T-cell (primary cell): ENCODE measurements at places on chromosomes 12 and 14.
A peak's percentile ranks its signal among the peaks of the same experiment; 100 is the strongest.

GRCh38 chr12:25745281-25745680 lies 192.2 kb upstream of the LMNTD1 start:
- DNase-seq: no peak

DNA sequence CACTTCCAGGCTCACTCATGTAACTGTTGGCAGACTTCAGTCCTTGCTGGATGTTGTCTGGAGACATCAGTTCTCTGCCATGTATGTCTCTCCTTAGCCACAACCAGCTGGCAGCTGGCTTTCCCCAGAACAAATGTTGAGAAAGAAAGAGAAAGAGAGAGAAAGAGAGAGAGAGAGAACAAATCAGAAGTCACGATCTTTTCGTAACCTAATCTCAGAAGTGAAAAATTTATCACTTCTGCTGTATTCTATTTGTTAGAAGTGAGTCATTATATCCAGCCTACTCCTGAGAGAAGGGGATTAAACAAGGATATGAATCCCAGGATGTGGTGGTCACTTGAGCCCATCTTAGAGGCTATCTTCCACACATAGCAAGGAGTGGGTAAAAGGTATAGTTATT lies 101.2 kb downstream of the BTG1 start:
- DNase-seq: no peak

DNA sequence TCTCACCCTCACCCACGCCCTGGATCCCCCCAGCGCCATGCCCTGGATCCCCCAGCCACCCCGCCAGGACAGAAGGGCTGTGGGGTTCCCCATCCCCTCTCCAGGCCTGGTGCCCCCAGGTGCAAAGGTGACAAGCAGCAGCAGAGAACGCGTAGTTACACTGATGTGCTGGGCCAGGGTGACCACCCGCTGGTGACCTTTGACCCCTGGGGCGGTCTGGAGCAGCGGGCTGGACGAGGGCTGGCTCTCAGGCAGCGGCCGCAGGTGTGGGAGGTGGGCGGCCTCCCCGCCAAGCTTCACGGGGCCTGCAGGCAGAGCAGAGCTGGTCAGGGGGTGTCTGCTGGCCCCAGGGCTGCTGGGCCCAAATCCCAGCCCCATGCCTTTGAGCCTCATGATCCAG lies 40.1 kb downstream of the RFLNA start:
- no peak for DNase-seq

DNA sequence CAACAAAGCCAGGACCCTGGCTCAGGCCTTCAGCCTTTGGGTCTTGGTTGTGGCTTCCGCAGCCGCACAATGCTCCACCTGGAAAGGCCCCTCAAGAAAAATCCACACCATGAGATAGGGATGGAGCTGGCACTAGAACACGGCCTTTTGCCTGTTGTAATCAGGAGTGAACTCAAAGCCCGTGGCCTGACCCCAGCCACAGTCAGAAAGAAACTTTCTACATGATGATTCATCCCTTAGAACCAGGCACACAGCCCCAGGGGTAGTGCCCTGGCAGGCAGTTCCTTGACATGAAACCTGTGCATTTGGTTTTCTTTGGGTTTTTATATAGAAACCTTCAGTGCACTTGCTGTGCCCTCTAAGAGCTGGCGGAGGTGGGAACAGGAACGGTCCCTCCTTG lies 5.1 kb downstream of the CLMN start:
- no peak for DNase-seq

GRCh38 chr12:108833757-108834472 lies 23.5 kb downstream of the SSH1 start:
- DNase-seq: no peak

DNA sequence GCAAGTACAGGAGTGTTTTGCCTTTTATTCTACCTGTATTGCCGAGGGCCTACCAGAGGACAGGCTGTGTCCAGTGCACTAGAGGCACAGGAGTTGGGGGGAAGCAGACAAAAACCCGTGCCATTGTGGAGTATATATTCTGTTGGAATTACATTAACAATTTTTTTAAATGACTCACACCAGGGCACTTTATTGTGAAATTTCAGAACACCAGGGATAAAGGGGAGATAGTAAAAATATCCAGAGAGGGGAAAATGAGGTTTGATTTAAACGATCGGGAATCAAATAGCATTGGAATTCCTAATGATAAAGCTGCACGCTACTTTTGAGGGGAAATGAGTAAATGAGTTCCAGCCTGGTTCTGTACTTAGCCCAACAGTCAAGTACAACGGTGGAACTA lies 123.2 kb downstream of the PELI2 start:
- DNase-seq: no peak

DNA sequence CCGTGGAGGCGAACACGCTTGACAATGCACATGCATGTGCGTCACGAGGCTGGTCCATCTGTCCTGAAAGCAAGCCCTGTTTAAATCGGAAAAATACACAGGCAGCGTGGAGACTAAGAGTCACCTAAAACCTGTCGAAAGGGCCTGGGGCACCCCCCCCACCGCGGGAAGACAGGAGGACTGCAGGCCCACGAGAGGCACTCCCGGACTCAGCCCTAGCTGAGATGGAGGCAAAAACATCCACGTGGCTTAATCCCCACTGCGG lies 54.1 kb downstream of the CDC42BPB start:
- no peak for DNase-seq

GRCh38 chr14:35687335-35687939 lies 121.7 kb downstream of the RALGAPA1 start:
- DNase-seq: peak; percentile 2

GRCh38 chr14:28375295-28375694 lies 391.3 kb upstream of the FOXG1 start:
- DNase-seq: no peak

DNA sequence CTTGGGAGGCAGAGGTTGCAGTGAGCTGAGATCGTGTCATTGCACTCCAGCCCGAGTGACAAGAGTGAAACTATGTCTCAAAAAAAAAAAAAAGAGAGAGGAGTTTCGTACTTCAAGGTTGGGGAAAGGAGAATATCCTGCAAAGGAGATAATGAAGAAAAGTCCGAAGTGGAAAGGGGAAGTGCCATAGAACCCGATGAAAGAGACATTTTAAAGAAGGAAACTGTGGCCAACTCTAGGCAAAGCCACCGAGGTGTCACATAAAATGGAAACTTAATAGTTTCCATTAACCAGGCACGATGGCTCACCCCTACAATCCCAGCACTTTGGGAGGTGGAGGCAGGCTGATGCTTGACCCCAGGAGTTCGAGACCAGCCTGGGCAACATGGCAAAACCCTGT lies 15.0 kb upstream of the LTBP2 start:
- DNase-seq: no peak

GRCh38 chr12:132729541-132730320 lies 19.1 kb downstream of the PGAM5 start:
- no peak for DNase-seq

DNA sequence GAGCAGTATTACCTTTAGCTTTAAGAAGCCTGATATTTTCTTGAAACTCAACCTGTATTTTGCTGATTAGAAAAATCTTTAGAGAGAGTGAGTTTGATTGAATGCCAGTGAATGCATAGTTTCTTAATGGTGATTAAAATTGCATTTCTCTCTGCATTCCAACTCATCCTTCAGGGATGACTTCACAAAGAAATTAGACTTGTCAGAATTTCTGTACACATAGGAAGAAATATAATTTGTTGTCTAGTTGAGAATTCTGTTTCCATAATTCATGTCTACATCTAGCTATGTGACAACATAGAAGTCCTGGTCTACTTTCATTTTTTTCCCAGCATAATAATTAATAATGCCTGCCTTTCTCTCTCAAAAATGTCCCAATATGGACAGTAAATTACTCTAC lies 136.6 kb downstream of the OTOGL start:
- no peak for DNase-seq

DNA sequence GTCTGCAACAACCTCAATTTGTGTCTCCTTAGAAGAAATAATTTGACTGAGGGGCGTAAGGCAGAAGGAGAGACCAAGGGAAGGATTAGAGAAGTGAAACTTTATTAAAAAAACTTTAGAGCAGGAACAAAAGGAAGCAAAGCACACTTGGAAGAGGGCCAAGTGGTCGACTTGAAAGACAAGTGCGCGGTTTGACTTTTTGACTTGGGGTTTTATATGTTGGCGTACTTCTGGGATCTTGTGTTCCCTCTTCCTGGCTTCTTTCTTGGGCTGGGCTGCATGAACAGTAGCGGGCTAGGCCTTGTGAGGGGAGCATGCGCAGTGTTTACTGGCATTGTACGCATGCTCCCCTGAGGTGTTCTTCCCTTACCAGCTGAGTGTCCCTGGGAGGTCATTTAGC lies 369.3 kb upstream of the DCN start:
- no peak for DNase-seq

- no peak for DNase-seq
These were observed 79.0 kb downstream of the ANO6 start for GRCh38 chr12:45294906-45295305.

DNA sequence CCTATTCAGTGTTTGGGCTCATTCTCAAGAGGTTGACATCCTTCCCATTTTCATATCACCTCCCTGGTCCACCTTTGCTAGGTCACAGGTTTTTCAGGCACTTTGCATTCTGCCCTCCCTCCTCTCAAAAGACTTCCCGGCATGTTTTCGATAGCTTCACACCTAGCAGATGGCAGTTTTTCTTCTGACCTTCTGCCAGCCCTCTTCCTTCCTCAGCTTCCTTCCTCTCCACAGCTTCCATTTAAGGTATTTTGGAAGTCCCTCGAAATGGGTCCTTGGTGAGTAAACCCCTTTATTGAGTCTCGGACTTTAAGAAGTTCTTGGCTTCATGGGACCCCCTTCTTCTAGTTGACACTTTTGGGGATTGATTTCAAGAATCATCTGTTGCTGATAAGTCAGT lies 358.0 kb downstream of the RGS6 start:
- DNase-seq: no peak

- DNase-seq: no peak
These were observed 5.3 kb upstream of the TBX5 start for GRCh38 chr12:114411071-114411837.

- peak; percentile 31 for DNase-seq
These were observed at the start of gene DEGS2 for GRCh38 chr14:100159094-100159864. Gene DEGS2 (minus strand): TSS chr14:100159645. CDS start chr14:100159587, 58 bp downstream.

GRCh38 chr14:75295491-75296345 lies 17.1 kb downstream of the FOS start:
- DNase-seq: peak; percentile 57

DNA sequence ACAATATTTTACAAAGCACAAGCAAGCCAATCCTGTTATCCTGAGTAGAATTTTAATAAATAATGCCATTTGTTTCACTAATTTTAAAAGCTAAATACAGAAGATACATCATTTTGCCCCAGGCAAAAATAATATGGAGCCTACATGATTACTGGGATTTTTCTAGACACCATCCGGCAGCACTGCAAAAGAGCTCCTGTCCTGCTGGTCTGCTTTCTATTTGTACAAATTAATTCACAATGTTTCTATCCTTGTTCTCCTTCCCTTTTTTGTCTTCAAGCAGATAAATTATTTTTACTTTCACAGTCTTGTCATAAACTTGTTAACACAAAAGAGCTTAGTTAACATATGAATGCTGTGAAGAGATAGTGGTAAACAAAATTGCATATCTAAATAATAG lies 4.6 kb downstream of the SIX1 start:
- no peak for DNase-seq

DNA sequence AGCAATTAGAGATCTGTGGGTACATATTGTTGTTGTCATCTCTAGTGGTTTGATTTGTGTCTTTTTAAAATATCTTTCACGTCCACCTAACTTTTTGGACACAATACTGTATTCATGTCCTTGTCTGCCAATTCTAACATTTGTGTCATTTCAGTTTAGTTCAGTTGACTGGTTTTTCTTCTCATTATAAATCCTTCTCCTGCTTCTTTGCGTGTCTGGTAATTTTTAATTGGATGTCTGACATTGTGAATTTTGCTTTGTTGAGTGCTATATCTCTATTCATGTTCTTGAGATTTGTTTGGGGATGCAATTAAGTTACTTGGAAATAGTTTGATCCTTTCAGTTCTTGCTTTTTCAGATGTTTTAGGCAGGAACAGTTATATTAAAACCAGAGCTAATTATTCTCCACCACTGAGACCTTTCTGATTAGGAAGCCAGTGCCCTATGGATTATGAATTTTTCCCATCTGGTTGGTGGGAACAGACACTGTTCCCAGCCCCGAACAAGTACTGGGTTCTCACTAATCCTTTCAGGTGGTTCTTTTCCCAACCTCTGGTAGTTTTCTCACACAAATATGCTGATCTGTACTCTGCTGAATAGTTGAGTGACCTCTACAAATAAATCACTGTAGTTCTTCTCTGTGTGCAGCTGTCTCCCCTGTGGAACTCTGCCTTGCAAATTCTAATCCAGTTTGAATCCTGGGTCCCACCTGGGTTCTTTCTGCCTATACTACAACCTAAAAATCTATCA lies 91.1 kb upstream of the DYNC1H1 start:
- no peak for DNase-seq

- no peak for DNase-seq
These were observed 3.3 kb downstream of the P2RX2 start for GRCh38 chr12:132621657-132622435.

GRCh38 chr12:1993871-1994371 lies 10.3 kb downstream of the DCP1B start:
- DNase-seq: no peak

DNA sequence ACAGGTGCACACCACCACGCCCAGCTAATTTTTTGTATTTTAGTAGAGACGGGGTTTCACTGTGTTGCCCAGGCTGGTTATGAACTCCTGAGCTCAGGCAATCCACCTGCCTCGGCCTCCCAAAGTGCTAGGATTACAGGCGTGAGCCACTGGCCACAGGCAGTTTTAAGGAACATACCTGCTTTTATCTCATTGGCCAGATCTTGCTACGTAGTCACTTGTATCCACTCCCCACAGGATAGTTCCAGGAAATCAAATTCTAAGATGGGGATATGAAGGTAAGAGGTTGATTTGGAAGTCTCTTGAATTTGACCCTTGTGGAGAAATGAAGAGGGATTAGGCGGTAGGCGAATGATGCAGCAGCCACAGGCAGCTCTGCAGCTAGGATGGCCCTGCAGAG lies 8.8 kb upstream of the PLEKHG6 start:
- DNase-seq: no peak

DNA sequence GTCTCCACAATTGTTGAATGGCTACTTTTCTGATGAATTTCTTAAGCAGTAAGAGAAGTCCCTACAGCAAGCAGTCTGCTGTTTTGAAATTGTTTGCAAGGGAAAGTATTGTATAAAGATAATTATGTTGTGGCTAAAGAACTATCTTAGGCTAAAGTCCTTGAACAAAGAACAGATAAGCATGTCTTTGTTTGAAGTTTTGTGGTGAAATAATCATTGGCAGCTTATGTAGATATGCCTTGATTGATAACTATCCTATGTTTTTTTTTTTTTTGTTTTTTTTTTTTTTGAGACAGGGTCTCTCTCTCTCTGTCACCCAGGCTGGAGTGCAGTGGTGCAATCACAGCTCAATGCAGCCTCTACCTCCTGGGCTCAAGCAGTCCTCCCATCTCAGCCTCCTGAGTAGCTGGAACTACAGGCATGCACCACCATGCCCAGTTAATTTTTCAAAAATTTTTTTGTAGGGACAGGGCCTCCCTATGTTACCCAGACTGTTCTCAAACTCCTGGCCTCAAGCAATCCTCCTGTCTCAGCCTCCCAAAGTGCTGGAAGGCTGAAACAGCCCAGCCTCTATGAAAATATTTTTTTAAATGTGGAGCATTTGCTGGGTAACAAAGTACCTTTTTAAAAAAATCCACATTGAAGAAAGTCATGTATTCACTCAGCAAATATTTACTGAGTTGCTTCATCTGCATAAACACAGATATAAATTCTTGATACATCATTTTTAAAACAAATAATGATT lies 80.8 kb downstream of the LLPH start:
- no peak for DNase-seq

- DNase-seq: no peak
These were observed 21.6 kb downstream of the TMTC2 start for GRCh38 chr12:82708061-82708879.
